NCI-H510A (cell line): ENCODE measurements at places on chromosomes 6 and 20.

GRCh38 chr20:23637282-23638221 is at the start of gene CST3:
CST3 (minus strand) TSS chr20:23637955; CDS start chr20:23637862, 93 bp downstream.
- peak; percentile 90 for DNase-seq

GRCh38 chr6:43966374-43966658 is 160.9 kb downstream of the MRPL14 start:
- DNase-seq = no peak

DNA sequence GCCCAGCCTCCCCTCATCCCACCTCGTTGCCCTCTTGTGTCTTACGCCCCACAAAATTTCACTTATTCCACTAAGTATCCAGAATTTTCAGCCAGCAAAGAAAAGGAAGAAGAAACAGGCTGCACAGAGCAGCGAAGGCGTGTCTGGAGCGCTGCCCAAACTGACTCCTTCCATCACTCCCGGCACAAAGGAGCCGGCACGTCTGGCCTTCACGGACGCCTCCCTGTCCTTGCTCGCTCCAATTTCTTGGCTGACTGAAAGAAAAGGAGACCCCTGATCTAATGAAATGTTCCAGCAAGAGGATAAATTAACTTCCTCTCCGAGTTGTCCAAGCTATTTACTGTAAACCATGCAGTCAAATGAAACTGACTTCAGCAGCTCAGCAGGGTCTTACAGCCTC is 152.3 kb upstream of the CDH4 start:
- no peak for DNase-seq

- DNase-seq = no peak
Measured at GRCh38 chr6:66344796-66345195, 637.8 kb upstream of the EYS start.

- no peak for DNase-seq
Measured at GRCh38 chr6:139550361-139550760, 175.9 kb upstream of the CITED2 start.

DNA sequence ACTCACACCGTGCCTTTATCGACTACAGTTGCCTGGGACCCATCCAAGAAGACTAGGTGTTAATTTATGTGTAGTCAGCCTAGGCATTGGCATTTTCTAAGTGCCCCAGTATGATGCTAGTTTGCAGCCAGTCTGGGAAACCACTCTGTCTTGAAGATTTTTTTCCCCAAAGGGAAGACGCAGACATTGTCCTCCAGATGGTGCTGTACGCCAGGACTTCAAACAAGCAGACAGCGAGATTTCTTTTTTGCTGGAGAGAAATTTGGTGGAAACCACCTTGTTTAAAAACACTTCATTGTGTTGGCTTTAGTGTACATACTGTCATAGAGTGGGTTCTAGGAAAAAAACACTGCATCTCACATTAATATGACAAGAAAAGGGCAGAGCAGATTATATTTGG is 30.0 kb downstream of the ALDH5A1 start:
- DNase-seq = no peak

GRCh38 chr6:125233202-125233601 is 68.6 kb downstream of the HDDC2 start:
- DNase-seq = no peak

DNA sequence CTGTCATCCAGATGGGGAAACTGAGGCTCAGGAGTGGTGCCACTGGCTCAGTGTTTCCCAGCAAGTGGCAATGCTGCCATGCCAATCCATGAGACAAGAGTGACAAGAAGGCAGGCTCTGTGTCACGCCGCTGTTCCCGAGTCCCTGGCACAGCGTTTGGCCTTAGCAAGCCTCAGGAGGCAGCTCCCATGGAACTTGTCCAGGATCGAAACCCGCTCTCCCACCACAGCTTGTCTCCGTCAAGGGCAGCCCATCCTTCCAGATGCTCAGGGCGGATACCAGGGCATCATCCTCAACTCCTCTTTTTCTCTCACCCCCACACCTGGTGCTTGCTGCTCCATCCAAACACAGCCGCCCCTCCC is 110.6 kb upstream of the PTPN1 start:
- DNase-seq = no peak

- DNase-seq = no peak
Measured at GRCh38 chr6:156953127-156953478, 175.9 kb downstream of the ARID1B start.
